ENCODE measurements at places on chromosomes 5 and 9. TPM values are rescaled to one million over a fixed set of nuclear protein-coding genes. Genes with fewer than 3 reads are reported as not detected.

WDR55 gene
- 13.2 TPM for total RNA-seq

DNA sequence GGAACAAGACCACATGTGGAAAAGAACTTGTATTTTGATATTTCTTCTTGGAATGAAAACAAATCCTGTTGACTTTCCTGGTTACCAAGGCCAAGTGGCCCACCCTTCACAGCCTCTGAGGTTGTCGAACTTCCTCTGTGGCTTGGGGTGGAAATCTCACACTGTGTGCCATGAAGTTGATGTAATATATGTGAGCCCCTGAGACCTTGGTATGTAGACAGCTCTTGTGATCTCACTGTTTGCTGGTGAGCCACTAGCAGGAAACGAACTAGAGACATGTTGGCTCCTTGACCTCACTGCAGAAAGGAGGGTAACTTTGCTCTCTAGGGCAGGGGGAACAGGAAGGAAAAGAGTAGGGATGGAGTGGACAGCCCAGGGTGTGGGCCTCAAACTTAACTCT lies 159.4 kb downstream of the ARHGAP26 start:
- no peaks in the 10 kb centered on the region for H3K36me3 ChIP-seq
- no peak overlapping the region for H3K4me3 ChIP-seq
- H3K4me1 ChIP-seq: no peaks in the 10 kb centered on the region
- H3K27ac ChIP-seq: no peak overlapping the region

GRCh38 chr9:113653746-113654604 lies 190.4 kb downstream of the RGS3 start:
- H3K27ac ChIP-seq: peak overlapping the region; percentile 83
- no peak overlapping the region for H3K4me3 ChIP-seq
- H3K4me1 ChIP-seq: no peaks in the 10 kb centered on the region
- no peak for DNase-seq
- H3K36me3 ChIP-seq: no peaks in the 10 kb centered on the region

FOXD4L3 gene
- not detected for total RNA-seq

C9orf153 gene
- not detected for total RNA-seq

PCDHB15 gene
- total RNA-seq: 5.5 TPM

ENTREP1 gene
- total RNA-seq: 3.6 TPM

GRCh38 chr5:34674187-34674586 lies 18.1 kb downstream of the RAI14 start:
- no peak overlapping the region for H3K4me3 ChIP-seq
- H3K36me3 ChIP-seq: no peaks in the 10 kb centered on the region
- peaks cover 48% of the 10 kb centered on the region for H3K4me1 ChIP-seq

- H3K36me3 ChIP-seq: no peaks in the 10 kb centered on the region
- H3K4me1 ChIP-seq: no peaks in the 10 kb centered on the region
- no peak overlapping the region for H3K27ac ChIP-seq
- no peak for DNase-seq
These were observed 10.7 kb downstream of the PAEP start for GRCh38 chr9:135572233-135572632.

GRCh38 chr9:135271425-135271824 lies 184.0 kb downstream of the OLFM1 start:
- peaks cover 14% of the 10 kb centered on the region for H3K27me3 ChIP-seq
- H3K4me3 ChIP-seq: no peak overlapping the region
- DNase-seq: no peak
- H3K27ac ChIP-seq: no peak overlapping the region

SLC6A19 gene
- total RNA-seq: not detected

GRCh38 chr5:58940446-58940845 lies 357.6 kb downstream of the RAB3C start:
- H3K27ac ChIP-seq: no peak overlapping the region
- no peaks in the 10 kb centered on the region for H3K27me3 ChIP-seq
- no peak overlapping the region for H3K4me3 ChIP-seq
- DNase-seq: no peak

ANKRD18A gene
- total RNA-seq: under 0.01 TPM

DNA sequence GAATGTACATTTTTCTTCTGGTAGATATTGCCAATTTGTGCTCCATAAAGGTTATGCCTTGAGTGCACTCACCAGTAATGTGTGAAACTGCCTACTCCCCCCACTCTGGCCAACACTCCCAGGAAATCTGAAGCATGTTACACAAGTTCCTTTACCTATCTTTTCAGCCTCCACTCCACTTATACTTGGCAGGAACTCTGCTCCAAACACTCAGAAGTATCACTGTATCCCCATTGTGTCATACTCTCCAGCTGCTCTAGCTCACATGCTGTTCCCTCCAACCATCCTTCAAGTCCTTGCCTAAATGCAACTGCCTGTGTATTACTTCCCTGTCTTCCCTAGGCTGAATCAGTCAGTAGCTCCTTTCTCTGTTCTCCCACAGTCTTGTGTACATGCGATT lies 28.3 kb downstream of the POU4F3 start:
- H3K27me3 ChIP-seq: peaks cover 3% of the 10 kb centered on the region
- H3K4me3 ChIP-seq: no peak overlapping the region
- DNase-seq: no peak
- H3K27ac ChIP-seq: no peak overlapping the region

- H3K27me3 ChIP-seq: peaks cover 6% of the 10 kb centered on the region
- DNase-seq: no peak
- H3K4me3 ChIP-seq: peak overlapping the region; percentile 21
- no peaks in the 10 kb centered on the region for H3K36me3 ChIP-seq
- H3K4me1 ChIP-seq: peaks cover 18% of the 10 kb centered on the region
These were observed 721 bp downstream of the PTGES start for GRCh38 chr9:129751841-129752801.

DNA sequence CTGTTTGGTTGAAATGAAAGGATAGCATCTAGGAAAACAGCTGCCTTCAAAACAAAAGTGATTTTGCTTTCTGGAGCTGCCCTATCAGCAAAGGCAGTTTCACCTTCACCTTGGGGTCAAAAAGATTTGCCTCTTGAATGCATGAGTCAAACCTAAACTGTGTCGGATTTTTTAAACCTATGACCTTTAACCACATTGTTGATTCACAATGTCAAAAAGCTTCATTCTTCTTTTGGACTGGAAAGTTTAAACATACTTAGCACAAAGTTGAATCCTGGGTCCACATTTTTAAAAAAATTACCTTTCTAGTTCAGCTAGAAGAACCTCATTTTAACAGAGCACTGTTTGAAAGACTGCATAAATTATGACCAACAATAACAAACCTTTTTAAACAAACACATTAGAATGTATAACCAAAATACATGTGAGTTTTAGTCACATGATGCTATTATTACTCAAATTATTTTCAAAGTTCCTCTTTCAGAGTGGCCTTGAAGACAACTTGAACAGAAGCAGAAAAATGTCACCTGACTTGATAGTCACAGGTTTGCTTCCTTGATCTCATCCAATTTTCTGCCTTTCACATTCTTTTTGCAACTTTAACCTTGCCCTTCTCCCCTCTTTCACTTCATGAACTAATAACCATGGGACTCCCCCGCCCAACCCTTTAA lies 109.7 kb upstream of the LHFPL2 start:
- no peaks in the 10 kb centered on the region for H3K27me3 ChIP-seq
- no peak overlapping the region for H3K27ac ChIP-seq
- no peak for DNase-seq
- no peak overlapping the region for H3K4me3 ChIP-seq

CCDC183 gene
- total RNA-seq: not detected

GRCh38 chr5:177457852-177458681 lies 11.5 kb downstream of the PRR7 start:
- peak overlapping the region; percentile 82 for H3K27ac ChIP-seq
- no peak overlapping the region for H3K4me3 ChIP-seq
- peaks cover 8% of the 10 kb centered on the region for H3K36me3 ChIP-seq
- H3K27me3 ChIP-seq: no peaks in the 10 kb centered on the region
- DNase-seq: peak; percentile 69

GRCh38 chr5:16791036-16791705 lies 144.9 kb downstream of the MYO10 start:
- no peaks in the 10 kb centered on the region for H3K4me1 ChIP-seq
- no peaks in the 10 kb centered on the region for H3K27me3 ChIP-seq
- H3K27ac ChIP-seq: no peak overlapping the region
- DNase-seq: no peak

DNA sequence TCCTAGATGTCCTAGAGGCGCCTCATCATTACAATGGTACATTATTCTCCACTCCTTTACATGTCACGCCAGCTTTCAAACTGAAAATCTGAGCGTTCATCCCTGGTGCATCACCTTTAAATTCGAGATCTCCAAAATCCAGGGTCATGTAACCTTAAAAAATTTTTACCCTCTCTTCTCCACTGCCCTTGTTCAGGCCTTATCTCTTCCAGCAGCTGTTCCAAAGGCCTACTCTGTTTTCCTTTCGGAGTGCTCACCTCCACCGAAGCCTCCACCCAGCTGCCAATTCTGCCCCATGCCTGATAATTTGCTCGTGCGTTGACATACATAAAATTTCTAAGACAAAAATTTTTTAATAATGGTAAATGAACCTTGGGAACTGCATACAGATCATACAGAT lies 950 bp upstream of the MSH3 start:
- no peaks in the 10 kb centered on the region for H3K27me3 ChIP-seq
- no peak overlapping the region for H3K27ac ChIP-seq
- H3K36me3 ChIP-seq: peaks cover 10% of the 10 kb centered on the region
- H3K4me1 ChIP-seq: peaks cover 18% of the 10 kb centered on the region

GRCh38 chr5:98784411-98784810 lies 10.9 kb downstream of the RGMB start:
- H3K4me3 ChIP-seq: no peak overlapping the region
- H3K27me3 ChIP-seq: no peaks in the 10 kb centered on the region
- H3K27ac ChIP-seq: no peak overlapping the region
- peaks cover 68% of the 10 kb centered on the region for H3K4me1 ChIP-seq

DNA sequence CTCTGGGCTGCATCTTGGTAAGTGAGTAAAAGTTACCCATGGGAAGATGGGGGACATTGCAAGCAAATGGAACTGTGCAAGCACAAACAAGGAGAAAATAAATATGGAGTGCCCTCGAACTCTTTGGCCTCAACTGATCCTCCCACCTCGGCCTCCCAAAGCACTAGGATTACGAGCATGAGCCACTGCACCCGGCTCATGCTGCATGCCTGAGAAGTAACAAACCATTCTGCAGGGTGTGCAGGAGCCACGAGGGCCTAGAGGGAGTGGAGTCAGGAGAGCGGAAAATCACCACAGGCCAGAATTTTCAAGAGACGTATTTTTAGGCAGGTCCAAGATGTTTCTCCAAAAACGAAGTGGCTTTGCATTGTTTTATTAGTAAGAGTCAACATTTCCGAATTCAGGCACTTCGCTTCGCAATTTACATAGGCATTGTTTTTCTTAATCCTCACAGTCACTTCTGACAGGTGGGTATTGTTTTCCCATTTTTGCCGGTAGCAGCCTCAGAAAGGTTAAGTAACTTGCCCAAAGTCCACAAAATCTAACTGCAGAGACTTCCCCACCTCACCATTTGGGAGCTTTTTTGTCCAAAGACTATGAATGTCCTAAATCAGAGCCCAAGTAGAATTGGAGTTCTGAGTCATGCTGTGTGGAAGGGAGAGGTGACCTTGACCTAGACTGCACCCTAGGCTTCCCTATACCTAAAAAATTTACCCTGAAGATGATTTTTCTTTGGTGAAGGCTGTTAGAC lies 230.2 kb downstream of the NR3C1 start:
- H3K27ac ChIP-seq: no peak overlapping the region
- H3K4me1 ChIP-seq: peaks cover 5% of the 10 kb centered on the region
- H3K36me3 ChIP-seq: no peaks in the 10 kb centered on the region
- H3K27me3 ChIP-seq: no peaks in the 10 kb centered on the region

SEC61B gene
- 37.1 TPM for total RNA-seq

DNA sequence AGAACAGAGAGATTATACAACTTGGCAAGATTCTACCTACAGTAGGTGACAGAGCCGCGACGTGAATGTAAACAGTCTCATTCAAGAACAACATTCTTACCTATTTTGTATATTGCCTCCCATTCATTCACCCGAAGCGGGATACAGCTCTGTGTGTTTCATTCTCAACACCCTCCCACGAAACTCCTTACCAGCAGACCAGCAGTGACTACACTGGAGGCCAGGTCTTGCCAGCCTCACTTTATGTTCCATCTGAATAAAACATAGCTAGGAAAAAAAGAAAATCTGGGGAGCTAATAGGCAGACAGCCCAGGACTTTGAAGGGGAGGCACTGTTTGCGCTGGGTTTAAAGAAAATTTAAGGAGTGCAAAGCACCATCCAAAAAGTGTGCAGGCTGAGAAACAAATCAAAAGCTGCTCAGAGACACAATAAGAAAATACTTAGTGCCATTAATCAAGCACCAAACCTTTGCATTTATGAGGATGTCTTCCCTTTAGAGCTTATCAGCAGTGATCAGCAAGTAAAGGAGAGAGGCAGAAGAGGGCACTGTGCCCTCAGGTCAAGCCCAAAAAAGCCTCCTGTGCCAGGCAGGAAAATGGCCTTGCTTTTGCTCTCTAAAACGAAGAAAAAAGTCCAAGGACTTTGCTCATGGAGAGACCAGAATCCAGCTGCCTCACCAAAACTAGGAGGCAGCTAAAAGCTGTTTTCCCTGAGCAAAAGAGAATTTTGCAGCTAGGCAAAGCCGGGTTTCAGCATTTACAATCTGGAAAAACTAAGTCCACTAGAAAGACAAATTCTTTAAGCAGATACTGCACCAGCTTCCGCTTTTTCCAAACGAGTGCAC lies 295.1 kb downstream of the BNC2 start:
- no peaks in the 10 kb centered on the region for H3K27me3 ChIP-seq
- H3K27ac ChIP-seq: peak overlapping the region; percentile 40
- no peak for DNase-seq
- H3K4me3 ChIP-seq: no peak overlapping the region
- H3K36me3 ChIP-seq: no peaks in the 10 kb centered on the region

ANKRD31 gene
- total RNA-seq: 0.33 TPM

- peaks cover 57% of the 10 kb centered on the region for H3K4me1 ChIP-seq
- DNase-seq: no peak
- peak overlapping the region; percentile 90 for H3K27ac ChIP-seq
- no peak overlapping the region for H3K4me3 ChIP-seq
- peaks cover 24% of the 10 kb centered on the region for H3K36me3 ChIP-seq
- H3K27me3 ChIP-seq: no peaks in the 10 kb centered on the region
These were observed 41.9 kb downstream of the TMEM252 start for GRCh38 chr9:68498816-68499215.

GRCh38 chr9:98195671-98196070 lies 3.2 kb upstream of the CORO2A start:
- no peak overlapping the region for H3K4me3 ChIP-seq
- no peak for DNase-seq
- no peak overlapping the region for H3K27ac ChIP-seq
- H3K27me3 ChIP-seq: no peaks in the 10 kb centered on the region

GRCh38 chr5:10747678-10748622 lies 13.1 kb downstream of the DAP start:
- no peak overlapping the region for H3K27ac ChIP-seq
- H3K4me3 ChIP-seq: no peak overlapping the region
- DNase-seq: no peak
